Stimulated activated CD8-positive, alpha-beta memory T cell treated with anti-CD3 and anti-CD28 coated beads, Interleukin-4, amount 100 ng/mL, for 1 hour (primary cell): ENCODE measurements at places on chromosomes 12 and 14.

GRCh38 chr12:70042675-70043074, 200.6 kb upstream of the CNOT2 start:
- DNase-seq, result no peak

DNA sequence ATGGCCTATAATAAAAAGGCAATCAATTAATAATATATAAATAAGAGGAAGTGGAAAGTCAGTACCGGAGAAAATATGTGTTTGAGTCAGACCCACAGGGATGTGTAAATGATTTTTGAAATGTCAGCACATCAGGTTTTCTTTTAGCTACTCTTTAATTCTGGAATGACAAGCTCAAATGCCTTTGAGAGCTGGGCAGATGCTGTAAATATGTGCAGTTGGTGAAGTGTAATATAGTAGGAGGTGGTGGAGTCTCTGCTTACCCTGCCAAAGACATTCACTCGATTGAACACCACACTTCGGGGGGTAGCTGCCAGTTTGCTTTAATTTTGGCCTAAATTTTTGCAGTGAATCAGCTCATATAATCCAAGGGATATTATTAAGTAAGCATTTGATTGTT, 93.0 kb downstream of the PLEKHA5 start:
- DNase-seq, result no peak

DNA sequence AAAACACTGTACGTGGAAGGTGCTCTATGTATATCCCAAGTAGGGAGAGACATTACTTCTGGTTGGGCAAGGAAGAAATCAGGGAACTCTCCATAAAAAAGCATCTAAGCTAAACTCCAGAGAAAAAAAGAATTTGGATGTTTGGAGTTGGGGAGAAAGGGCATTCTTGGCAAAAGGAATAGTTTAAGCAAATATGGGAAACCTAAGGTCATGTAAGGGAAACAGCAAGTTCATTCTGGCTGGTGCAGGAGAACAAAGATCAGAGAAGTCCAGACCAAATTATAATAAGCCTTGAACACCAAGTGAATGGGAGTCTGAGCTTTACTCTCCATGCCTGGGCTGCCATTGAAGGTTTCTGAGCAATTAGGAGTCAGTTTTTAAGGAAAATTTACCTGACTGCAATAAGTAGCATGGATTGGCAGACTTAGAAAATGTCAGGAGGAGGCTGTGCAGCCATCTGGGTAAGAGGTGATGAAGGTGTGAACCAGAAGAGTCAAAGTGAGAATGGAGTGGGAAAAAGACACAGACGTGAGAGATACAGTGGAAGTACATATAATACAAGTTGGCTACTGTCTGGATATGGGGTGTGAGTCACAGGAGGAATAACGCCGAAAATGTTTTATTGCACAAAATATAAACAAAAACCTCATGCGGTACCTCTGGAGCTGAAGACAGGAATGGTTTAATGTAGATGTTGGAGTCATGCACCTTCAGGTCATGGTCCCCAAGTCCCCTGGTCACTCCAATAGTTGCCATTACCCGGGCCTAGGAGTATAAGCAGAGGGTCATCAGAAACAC, 222.6 kb downstream of the MON2 start:
- DNase-seq, result no peak

DNA sequence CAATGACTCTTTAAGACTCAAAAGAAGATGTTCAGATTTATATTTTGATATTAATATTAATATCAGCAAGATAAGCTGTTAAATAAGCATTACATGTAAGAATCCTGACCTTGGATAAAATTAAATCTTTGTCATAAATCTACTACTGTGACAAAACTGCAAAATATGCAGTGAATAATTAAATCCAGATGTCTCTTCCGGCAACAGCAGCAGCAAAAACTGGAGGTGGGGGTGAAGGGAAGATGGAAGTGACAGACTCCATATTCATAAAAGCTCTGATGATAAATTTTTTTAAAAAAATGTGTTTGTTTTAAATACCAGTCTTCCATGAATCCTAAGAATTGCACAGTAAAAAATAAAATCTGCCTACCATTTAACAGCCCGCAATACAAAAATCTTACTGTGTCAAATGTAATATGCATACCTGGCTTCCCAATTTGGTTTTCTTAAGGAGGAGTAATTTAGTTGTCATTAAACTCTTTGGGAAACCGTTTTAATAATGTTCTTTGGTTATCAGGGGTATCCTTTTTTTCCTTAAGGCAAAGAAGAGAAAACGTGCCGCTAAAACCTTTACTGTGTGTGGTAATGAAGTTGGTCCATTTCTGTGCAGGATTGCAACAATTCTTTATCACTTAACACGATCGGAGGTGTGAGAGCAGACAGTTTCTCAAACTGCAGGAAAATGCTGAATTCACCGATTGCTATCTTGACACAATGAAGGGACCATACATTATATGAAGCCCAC, 478.2 kb downstream of the DIO2 start:
- no peak for DNase-seq

- no peak for DNase-seq
Measured at GRCh38 chr12:123250471-123251383, 17.5 kb downstream of the MTRFR start.

DNA sequence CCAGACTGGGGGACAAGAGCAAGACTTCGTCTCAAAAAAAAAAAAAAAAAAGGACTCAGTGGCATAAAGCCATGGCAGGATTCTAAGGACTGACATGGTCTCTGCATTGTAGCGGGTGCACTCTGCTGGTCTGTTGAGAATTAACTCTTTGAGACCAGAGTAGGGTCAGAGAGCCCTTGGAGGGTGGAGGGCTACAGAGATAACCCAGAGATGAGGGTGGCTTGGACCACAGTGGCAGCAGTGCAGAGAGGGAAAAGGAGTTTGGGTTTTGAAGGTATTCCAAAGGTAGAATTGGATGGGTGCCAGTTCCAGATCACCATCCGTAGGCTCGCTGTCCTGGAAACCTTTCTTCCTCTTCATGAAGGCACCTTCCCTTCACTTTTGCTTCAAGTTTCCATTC, 14.3 kb upstream of the DYNC1H1 start:
- DNase-seq, result no peak

- DNase-seq, result no peak
Measured at GRCh38 chr12:70692681-70693288, 55.6 kb upstream of the PTPRB start.

GRCh38 chr14:67311868-67312267, 47.7 kb downstream of the ATP6V1D start:
- no peak for DNase-seq

- DNase-seq, result no peak
Measured at GRCh38 chr12:21763531-21763930, 11.0 kb downstream of the KCNJ8 start.

DNA sequence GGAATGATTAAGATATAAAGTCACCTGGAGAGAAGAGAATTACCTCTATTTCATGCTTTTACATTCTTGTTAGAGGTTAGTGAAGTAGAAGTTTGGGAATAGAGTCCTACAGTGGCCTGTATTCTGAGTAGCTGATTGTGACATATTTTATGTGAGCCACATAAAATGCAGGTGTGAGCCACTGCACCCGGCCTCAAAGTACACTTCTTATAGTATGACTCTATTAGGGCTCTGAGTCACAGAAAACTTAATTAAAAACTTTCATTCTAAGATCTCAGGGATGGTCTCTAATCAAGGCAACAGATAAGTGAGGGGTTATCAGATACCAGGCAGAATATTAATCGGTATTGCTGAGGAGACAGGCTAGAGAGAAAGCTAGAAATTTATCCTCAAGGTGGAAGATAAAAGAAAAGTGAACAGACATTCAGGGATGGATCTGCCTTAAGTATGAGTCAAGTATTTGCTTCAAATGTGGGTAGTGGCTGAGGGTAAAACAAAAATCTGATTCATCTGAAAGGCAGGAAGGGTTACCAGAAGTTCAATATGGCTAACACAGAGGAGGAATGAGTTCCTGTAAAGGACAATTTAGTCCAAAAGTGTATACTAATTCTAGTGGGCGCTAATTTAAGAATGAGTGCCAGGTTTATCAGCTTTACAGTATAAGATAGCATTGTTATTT, 5.5 kb upstream of the G2E3 start:
- no peak for DNase-seq

DNA sequence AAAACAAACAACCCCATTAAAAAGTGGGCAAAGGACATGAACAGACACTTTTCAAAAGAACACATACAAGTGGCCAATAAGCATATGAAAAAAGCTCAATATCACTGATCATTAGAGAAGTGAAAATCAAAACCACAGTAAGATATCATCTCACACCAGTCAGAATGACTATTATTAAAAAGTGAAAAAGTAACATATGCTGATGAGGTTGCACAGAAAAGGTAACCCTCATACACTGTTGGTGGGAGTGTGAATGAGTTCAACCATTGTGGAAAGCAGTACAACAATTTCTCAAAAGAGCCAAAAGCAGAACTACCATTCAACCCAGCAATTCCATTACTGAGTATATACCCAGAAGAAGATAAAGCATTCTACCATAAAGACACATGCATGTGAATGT, 18.2 kb downstream of the PDE6H start:
- DNase-seq, result no peak

GRCh38 chr12:86551146-86551571, 295.0 kb upstream of the MGAT4C start:
- DNase-seq, result no peak

DNA sequence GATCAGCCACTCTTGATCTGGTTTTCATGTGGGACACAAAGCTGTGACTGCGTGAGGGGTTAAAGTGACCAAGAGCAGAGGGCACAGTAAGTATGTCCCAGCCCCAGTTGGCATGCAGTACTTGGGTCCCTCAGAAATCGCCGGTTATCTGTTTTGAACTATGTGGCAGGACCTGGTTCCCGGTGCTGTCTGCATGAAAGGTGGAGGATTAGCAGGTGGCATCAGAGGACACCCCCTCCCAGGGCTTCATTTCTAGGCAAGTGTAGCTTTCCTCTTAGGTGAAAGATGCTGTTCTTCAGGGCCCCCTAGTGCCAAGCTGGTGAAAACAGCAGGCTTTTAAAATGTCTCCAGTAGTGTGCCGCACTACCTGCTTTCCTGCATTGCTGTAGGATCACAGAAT, 57.1 kb downstream of the ATG14 start:
- DNase-seq, result peak; percentile 31
